ENCODE measurements at places on chromosomes 5 and 9.

DNA sequence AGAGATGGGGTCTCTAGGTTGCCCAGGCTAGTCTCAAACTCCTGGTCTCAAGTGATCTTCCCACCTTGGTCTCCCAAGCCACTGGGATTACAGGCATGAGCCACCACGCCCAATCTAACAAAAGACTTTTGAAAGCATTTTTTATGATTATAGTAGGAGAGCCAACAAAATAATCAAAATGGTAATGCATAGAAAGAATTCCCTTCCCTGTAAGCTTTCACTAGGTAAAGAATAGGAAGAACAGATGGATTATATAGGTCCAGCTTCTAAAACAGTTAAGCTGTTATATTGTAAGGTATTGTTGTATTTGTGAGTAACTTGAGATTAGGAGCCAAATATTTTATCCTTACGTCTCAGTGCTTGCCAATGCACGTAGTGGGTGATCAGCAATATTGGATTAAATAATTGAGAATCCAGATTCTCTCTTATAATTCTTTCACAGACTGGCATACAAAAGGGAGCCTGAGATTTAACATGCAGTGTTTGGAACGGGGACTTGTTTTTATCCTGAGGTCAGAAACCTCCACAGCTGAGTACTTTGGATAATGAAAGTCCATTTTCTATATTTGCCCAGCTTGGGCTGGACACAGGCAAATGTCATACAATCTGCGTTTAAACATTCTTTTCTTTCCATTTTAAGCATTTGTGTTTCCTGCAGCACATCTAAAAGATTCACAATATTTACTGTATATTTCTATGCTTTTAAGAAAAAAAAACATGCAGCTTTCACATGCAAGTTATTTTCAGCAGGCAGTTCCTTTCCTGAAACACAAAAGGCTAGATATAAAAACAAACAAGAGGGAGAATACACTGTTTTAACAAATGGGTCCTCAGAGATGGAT lies 238.4 kb downstream of the ARRDC3 start:
- no peak for DNase-seq

DNA sequence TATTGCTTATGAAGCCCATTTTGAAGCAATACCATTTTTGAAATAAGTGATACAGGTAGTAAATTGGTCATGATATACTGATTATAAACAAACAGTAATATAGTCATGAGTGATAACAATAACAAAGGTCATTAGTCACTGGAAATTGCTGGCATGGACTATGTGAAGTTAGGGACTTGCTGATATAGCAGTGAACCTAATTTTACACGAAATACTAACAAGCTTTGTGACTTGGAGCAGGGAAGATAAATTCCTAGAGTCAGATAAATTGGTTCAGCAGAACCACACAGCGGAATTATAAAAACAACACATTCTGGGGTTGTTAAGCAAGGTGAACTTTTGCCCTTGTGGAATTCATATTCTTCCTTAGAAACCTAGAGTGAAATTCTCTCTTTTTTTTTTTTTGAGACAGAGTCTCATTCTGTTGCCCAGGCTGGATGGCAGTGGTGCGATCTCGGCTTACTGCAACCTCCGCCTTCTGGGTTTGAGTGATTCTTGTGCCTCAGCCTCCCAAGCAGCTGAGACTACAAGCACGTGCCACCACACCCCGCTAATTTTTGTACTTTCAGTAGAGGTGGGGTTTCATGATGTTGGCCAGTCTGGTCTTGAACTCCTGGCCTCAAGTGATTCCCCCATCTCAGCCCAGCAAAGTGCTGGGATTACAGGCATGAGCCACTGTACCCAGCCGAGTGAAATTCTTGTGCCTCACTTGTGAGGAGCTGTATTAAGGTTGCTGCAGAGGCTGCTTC lies 6.0 kb downstream of the UGCG start:
- DNase-seq: no peak

DNA sequence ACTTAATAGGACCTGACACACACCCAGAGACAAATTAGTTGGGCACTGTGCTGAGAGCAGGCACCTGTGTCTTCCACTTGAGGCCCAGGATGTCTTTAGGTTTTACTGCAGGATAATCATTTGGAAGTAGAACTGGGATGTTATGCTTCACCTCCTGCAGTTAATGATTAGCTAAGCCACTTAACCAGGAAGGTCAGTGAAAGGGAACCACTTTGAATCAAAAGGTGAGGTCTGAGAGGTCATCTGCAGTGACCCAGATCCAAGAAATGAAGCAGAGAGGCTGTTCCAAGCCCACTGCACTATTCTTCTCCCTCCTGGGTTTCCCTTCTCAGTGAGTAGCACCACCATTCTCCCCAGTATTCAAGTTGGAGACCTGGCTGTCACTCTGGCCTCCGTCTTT lies 110.5 kb downstream of the SNX18 start:
- no peak for DNase-seq

DNA sequence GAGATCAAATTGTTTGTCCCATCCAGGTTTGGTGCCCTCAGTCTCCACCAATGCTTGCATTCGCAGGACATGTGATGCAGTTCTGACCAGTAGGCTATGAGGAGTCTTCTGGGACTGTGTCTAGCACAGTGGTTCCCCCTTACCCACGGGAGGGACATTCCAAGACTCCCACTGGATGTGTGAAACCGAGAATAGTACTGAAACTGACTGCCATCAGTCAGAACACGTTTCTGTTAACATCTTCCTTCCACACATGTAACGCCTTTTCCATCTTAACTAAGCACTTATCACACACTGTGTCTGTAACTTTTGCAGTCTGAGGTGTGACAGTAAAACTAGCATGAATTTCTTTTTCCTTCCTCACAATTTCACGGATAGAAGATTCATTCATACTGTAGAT lies 74.7 kb downstream of the PTTG1 start:
- no peak for DNase-seq

GRCh38 chr5:10288592-10289219 lies 19.0 kb downstream of the CMBL start:
- DNase-seq: no peak

- DNase-seq: no peak
These were observed 18.8 kb upstream of the FANCC start for GRCh38 chr9:95336281-95336680.

DNA sequence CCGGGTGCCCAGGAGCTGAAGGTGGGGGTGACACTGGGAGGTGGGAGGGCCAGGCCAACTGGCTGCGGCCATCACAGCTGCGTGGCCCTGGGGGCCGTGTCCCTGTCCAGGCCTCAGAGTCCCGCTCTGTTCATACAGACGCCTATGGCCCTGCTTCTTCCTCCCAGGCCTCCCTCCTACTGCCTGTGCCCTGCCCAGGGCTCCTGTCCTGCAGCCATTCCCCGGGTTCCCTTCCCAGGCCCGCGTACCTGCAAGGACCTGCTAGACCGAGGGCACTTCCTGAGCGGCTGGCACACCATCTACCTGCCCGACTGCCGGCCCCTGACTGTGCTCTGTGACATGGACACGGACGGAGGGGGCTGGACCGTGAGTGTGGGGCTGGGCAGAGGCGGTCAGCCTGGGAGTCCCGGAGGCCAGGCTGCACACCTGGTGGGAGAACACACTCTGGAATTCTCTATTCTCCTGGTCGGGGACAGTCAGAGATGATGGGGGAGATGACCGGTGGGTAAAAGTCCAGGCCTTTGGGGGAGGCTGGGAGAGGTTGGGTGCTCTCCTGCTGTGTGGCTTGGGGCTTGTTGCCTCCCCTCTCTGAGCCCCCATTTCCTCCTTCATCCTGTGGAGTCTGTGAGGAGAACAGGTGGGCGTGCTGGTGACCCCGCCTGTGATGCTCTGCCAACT lies 4.5 kb downstream of the FCN2 start:
- no peak for DNase-seq

GRCh38 chr9:134978272-134978671 lies 60.6 kb upstream of the FCN1 start:
- no peak for DNase-seq

DNA sequence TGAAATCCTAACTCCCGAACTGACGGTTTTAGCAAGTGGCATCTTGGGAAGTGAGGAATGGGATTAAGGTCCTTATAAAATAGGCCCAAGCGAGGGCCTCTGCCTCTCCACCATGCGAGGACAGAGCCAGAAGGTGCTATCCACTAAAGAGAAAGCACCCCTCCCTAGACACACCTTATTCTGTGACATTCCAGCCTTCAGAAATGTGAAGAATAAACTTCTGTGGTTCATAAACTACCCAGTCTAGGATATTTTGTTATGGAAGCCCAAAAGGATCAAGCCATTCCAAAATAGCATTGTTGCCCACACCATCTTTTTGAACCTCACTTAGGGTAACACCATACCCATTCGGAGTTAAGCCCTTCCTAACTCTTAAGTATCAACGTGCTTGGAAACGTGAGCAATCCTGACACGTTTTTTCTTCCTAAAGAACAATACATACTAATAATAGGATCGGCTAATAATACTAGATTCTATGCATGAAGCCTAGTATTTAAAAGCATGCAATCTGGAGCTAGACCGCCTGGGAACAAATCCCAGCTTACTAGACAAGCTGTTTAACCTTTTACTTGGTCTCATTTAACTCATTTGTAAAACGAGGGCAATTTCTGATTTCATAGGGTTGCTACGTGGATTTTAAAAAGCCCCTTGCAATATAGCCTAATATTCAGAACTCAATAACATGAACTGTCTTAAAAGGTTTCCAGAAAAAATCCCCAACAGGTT lies 1.1 kb upstream of the SMC2 start:
- no peak for DNase-seq

- DNase-seq: no peak
These were observed 11.6 kb downstream of the PSIP1 start for GRCh38 chr9:15499139-15499538.

GRCh38 chr5:78612227-78613150 lies 36.1 kb downstream of the LHFPL2 start:
- DNase-seq: no peak

DNA sequence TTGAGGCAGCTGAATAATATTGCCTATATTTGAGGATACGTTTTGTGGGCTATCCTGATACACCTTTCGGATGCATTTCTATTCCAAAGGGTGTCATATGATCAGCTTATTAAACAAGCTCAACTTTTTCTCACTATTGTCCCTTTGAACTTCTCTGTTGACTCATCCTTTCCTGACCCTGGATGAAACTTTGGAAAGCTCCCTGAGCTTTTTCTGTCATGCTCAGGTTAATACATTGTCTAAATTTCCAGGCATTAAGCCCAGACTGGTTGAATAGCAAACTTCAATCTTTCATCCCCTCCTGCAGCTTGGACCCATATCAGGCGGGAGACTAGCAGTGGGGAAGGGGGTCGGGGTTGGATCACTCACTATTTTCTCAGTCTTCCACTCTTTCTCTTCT lies 104.9 kb upstream of the PTPN3 start:
- no peak for DNase-seq

- no peak for DNase-seq
These were observed 266.1 kb downstream of the SMARCA2 start for GRCh38 chr9:2281031-2281802.

GRCh38 chr5:168592014-168592368 lies 12.8 kb upstream of the PANK3 start:
- no peak for DNase-seq

GRCh38 chr9:72627956-72628540 lies 106.6 kb downstream of the TMC1 start:
- no peak for DNase-seq

DNA sequence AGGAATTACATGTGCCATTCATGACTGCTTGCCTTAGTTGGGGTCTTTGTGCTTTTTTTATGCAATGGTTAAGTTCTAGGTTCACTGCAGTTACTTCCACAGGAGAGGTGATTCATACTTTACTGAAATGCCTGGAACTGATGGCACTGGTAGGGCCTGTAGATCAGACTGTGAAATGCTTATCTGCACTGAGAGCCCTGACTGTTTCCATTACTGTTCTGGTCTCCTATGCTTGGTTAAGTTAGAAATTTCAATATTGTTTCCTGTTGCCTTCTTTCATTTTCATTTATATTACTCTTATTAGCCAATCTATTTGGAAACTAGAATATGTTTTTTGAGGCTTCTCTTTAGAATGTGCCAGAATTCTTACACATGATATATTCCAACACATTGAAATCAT lies 484.1 kb upstream of the SEMA6A start:
- no peak for DNase-seq

DNA sequence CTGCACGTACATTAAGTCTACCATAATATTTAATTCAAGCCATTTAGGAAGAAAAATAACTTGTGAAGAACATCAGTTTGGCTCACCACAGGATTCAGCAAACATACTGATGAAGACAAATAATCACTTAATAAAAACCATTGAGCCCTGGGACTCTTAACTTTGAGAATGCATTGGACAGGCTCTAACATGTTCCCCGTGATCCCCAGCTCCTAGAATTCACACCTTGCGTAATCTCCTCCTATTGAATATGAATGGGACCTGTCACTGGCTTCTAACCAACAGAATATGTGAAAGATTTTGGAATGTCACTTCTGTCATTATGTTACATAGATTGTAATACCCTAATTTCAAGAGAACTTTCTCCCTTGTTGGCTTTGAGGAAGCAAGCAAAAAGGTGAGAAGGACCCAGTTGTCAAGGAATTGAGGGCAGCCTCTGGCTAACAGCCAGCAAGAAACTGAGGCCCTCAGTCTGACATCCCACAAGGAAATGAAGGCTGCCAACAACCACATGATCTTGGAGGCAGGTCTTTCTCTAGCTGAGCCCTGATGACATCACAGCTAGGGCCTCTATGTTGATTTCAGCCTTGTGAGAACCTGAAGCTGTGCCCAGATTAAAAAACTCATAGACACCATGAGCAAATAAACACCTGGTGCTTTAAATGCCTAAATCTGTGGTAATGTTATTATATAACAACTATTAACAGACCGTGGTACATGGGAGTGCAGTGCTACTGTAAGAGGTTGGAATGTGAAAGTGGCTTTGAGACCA lies 433.2 kb downstream of the SEMA5A start:
- DNase-seq: no peak

- no peak for DNase-seq
These were observed 77.7 kb downstream of the DNAH5 start for GRCh38 chr5:13866792-13867191.

DNA sequence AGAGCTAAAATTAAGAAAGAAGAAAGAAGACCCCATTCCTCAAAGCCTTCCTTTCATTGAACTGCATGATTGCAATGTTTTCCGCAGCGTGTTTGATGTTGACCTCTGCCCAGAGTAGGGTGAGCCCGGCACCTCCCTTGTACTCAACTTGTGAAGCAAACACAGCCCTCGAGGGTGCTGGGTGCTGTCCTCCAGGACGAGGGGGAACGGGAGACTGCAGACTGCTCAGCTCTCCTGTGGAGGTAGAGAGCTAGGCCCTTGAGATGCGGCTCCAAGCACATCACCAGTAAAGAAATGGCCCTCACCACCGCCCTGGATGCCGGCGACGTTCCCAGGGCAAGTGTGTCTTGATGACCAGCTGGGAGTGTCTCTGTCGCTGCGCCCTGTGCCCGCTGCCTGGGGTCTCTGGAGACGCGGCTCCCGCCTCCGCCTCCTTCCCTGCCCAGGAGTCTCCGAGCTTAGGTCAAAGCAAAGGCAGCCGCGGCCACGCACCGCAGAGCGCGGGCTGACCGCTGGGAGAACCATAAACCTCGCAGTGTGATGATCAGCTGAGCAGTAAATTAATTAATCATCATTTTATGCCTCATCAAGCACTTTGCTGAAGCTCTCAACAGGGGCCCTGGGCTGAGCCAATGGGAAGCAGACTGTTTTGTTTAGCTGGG lies 108.7 kb downstream of the IRX2 start:
- no peak for DNase-seq

GRCh38 chr5:111829701-111830100 lies 72.7 kb upstream of the NREP start:
- DNase-seq: no peak
